Caco-2 (cell line): ENCODE measurements at places on chromosomes 3 and 15. TPM values are rescaled to one million over a fixed set of nuclear protein-coding genes. Genes with fewer than 3 reads are reported as not detected.

DNA sequence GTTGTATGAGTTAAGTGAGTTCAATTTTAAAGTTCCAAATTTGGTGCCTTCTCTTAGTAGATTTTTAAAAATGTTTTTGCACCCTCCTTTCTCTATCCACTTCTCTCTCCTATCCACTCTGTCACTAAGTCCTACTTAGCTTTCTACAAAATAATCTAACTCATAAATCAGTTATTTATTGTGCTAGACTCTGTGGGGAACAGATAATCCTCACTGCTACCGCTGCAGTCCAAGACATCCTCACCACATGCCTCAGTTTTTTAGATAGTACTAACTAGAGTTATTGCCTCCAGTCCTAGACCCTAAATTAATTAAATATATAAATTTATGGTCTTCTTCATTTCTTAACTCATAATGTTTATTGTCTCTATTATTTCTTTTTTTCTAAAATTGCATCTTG is 576.3 kb downstream of the GRM7 start:
- no peak for DNase-seq
- no peak overlapping the region for H3K4me3 ChIP-seq
- no peaks in the 10 kb centered on the region for H3K4me1 ChIP-seq
- H3K27ac ChIP-seq: no peak overlapping the region
- no peaks in the 10 kb centered on the region for H3K36me3 ChIP-seq

DNA sequence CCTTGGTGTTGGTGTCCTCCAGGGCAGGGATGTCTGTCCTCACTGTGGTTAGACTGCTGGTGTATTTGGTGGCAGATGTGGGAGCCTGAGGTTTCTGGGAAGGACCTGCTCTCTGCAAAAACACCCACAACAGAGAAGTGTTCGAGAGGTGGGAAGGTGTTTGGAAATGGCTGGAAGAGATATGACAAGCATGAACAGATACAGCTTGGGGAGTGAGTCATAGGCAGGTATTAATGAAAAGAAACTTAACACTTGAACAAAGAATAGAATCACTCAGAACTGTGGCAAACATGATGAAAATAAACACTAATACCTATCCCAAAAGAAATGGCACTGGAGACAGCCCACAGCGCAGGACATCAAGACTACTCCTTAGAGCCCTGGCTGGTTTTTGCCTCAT is 192.4 kb upstream of the RORA start:
- DNase-seq: no peak
- H3K27ac ChIP-seq: no peak overlapping the region
- no peaks in the 10 kb centered on the region for H3K36me3 ChIP-seq
- no peaks in the 10 kb centered on the region for H3K4me1 ChIP-seq

DNA sequence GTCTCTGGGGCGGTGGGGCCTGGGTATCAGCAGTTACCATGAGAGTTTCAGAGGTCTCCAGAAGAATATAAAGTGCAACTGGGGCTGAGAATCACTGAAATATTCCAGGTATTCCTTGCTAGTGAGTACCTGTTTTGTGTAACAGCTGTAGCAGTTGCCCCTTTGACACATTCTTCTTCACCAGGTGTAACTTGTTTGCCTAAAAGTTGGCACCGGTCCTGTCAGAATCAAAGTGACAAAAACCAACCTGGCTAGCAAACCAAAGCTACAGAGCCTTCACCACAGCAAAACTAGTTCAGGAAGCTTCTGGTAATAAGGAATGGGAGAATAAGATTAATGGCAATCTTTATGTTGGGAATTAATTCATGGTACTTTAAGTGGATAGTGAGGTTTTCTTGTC is 296.0 kb downstream of the NAALADL2 start:
- no peak for DNase-seq
- H3K27me3 ChIP-seq: no peaks in the 10 kb centered on the region
- no peak overlapping the region for H3K27ac ChIP-seq
- no peaks in the 10 kb centered on the region for H3K36me3 ChIP-seq
- H3K4me3 ChIP-seq: no peak overlapping the region

DNA sequence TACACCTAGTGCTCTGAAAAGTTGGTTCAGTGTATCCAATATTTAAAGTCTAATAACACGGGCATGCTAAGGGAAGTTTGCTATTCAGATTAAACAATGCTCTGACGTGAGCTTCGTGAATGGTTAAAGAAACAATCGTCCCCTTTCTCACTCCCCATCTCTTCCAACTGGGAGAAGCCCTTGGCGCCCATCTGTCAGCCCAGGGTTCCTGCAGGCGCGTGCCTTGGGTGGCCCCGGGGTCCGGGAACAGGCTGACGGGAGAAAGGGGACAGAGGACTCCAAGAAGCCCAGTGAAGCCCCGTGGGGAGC is 413 bp downstream of the SEC22C start:
- H3K4me1 ChIP-seq: peaks cover 12% of the 10 kb centered on the region
- peak overlapping the region; percentile 58 for H3K4me3 ChIP-seq
- no peak for DNase-seq
- no peaks in the 10 kb centered on the region; the same call in 1 of the 2 replicates for H3K36me3 ChIP-seq
- H3K27me3 ChIP-seq: no peaks in the 10 kb centered on the region
- no peak overlapping the region for H3K27ac ChIP-seq

DNA sequence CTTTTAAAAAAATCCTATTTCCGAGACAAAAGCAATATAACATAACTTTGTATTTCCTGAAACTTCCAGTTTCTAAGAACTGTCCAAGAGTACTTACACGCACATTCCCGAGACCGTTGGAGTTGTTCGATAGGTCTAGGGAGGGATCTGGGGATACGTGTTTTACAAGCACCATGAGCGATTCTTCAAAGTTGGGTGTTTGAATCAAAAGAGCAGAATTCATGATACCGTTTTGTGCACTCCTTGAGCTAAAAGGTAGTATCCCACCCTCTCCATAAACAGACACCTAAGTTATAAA is 700 bp upstream of the EDEM1 start:
- H3K4me3 ChIP-seq: peak overlapping the region; percentile 55
- H3K27me3 ChIP-seq: no peaks in the 10 kb centered on the region
- no peak for DNase-seq
- H3K36me3 ChIP-seq: no peaks in the 10 kb centered on the region; the same call in 1 of the 2 replicates

DNA sequence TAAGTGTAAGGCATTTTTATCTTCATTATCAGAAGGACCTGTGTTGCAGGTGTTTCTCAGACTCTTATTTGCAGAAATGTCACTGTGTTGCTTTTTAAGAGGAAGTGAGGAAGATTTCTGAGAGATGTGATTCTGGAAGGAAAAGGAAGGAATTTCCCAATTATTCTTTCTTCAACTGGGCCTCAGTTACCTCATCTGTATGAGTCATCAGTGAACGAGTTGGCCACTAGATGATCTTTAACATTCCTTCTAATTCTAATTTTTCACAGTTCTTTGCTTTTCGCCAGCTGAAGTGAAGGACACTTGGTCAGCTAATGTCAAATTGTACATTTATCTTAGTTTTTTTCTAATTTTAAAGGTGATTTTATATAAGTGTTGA is 28.9 kb downstream of the CLEC3B start:
- H3K4me3 ChIP-seq: no peak overlapping the region
- no peaks in the 10 kb centered on the region for H3K36me3 ChIP-seq
- no peak overlapping the region for H3K27ac ChIP-seq
- no peaks in the 10 kb centered on the region for H3K27me3 ChIP-seq

- DNase-seq: no peak
- no peaks in the 10 kb centered on the region for H3K27me3 ChIP-seq
- peak overlapping the region; percentile 99 for H3K27ac ChIP-seq
Observed at GRCh38 chr15:98729446-98730042, 81.2 kb downstream of the IGF1R start.

DNA sequence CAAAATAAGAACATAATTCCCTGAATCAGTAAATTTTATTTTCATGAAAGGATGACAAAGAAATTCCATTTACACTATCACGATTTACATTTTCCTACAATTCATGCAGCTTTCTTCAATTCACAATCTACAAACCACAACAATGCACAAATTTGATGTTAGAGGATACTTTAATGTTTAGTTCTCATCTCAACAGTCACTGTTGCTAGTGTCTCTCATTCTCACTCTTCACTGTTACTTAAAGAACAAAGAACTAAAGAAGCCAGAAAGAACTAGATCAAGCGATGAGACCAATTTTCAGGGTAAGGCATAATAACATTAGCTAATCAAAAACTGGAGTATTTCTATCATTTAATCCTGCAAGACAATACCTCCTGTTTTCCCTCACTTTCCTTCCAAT is 73.5 kb downstream of the TBL1XR1 start:
- H3K27me3 ChIP-seq: no peaks in the 10 kb centered on the region
- no peak for DNase-seq
- H3K36me3 ChIP-seq: no peaks in the 10 kb centered on the region
- H3K4me1 ChIP-seq: peaks cover 24% of the 10 kb centered on the region
- no peak overlapping the region for H3K27ac ChIP-seq
- H3K4me3 ChIP-seq: no peak overlapping the region

Gene BNIP2
- 54.0 and 56.0 TPM in 2 replicates for total RNA-seq

Gene ZNF385D
- total RNA-seq: not detected in 2 replicates

Gene RGMA
- 4.4 and 4.5 TPM in 2 replicates for total RNA-seq
